Stimulated activated CD4-positive, alpha-beta T cell treated with anti-CD3 and anti-CD28 coated beads, Interleukin-1b, Interleukin-23, amount 100 ng/mL, for 48 hours (primary cell): ENCODE measurements at places on chromosomes 1 and 21.

GRCh38 chr1:12756768-12757413, 10.9 kb downstream of the CFAP107 start:
- DNase-seq: no peak

GRCh38 chr1:31776516-31776915, 12.4 kb upstream of the ADGRB2 start:
- no peak for DNase-seq

DNA sequence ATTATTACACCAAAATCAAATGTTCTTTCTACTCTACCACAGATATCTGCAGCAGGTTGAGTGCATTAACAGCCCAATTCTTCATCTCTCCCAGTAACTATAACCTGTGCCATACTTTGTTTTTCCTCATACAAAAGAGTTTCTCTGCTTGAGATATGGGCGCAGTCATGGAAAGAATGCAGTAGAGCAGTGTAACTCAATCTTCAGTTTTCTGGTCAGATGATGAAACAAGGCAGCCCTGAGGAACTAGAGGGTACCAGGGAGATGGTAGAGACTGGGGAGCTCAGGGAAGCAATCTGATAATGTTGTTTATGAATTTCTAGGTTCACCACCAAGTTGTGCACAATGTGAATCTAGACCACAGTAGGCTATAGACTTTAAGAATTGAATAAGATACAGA, 39.6 kb downstream of the ASPM start:
- DNase-seq: no peak

DNA sequence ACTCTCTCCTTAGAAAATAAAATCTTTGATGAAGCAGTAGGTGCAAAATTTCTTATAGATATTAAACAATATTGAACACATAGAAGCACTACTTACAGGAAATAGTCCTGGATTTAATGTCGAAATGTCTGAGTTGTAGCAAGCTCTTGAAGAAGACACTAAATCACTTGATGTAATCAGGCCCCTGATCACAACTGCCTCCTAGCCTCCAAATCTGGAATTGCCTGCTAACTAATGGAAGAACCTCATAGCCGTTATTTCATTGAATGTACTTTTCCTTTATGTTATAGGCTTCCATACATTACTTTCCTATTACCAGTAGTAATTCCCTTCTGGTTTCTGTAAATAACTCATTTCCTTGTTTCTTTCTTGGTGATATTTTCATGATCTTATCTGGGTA, 675.7 kb upstream of the CHRM3 start:
- DNase-seq: no peak

DNA sequence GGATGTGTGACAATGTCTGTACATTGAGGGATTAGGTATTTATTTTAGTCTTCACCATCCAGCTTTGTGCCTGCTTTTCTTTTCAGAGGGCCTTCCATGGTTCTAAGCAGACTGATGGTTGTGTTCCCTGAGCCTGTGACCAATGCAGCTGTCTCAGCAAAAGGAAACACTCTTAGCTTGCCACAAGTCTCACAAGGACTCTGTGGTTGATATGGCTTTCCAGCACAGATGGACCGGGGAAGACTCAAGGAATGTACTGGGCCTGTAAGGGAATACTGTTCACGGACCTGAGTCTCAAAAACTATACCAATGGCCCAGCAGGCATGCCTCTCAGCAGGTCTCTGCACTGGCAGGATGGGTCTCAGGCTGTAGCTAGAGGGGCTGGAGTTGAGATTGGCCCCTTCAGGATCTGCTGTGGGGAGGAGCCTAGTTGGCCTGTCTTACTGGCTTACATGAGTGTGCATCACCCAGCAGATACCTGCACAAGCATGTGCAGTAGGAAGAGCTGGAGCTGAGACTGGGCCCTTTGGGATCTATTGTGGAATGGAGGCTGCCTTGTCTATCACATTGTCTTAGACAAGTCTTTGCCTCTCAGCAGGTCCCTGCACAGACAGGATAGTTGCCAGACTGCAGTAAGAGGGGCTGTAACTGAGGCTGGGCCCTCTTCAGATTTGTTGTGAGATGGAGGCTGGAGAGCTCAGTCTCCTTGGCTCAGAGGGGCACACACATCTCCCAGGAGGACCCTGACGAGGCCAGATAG, 52.0 kb upstream of the PDC start:
- DNase-seq: no peak

GRCh38 chr1:93979718-93980319, 70.6 kb upstream of the GCLM start:
- DNase-seq: no peak

- no peak for DNase-seq
These were observed 24.0 kb downstream of the FNBP1L start for GRCh38 chr1:93471911-93472310.

- DNase-seq: no peak
These were observed 106.3 kb upstream of the LYPLAL1 start for GRCh38 chr1:219067350-219067712.

- DNase-seq: no peak
These were observed 22.6 kb downstream of the EVI5 start for GRCh38 chr1:92762355-92762754.

DNA sequence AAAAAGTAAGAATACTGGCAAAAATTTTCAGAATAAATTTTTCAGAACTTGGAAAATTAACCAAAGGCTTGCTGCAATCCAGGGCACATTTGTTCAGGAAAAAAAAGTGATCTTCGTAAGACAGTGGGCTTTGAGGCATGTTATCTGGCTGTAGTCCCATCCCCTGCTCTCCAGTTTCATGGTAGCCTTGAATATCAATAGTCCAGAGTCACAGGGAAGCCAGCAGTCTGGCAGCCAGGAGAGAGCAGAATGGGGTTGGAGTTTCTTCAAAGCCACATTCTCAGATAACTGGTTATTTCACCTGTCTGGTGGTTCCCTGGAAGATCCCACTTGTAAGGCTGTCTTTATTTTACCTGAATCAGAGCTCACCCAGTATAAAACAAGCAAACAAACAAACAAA, 669.3 kb downstream of the MATN1 start:
- DNase-seq: no peak

DNA sequence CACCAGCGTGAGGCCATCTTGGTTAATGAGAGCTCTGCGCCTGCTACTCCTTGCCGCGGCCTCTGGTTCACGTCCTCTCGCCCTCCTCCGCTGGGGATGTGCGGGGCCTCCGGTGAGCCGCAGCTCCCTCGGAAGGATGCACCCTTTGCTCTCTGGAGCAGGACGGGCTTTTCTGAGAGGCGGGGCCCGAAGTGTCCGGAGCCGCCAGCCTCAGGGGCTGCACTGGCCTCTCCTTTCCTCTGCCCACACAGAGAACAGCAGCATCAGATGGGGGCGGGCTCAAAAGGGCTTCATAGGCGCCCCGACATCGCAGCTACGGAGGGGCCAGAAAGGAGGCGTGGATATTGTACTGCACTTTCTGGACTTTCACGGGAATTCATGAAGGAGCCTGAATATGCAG, 284.7 kb downstream of the CAMTA1 start:
- no peak for DNase-seq

GRCh38 chr21:33266050-33266788, at the start of gene IL10RB:
IL10RB (plus strand) TSS chr21:33266367; CDS start chr21:33266466, 99 bp downstream.
- DNase-seq: peak; percentile 62

GRCh38 chr1:213075725-213076124, 24.7 kb downstream of the RPS6KC1 start:
- no peak for DNase-seq

- DNase-seq: peak; percentile 38
These were observed 232.9 kb upstream of the SGIP1 start for GRCh38 chr1:66300972-66301451.

DNA sequence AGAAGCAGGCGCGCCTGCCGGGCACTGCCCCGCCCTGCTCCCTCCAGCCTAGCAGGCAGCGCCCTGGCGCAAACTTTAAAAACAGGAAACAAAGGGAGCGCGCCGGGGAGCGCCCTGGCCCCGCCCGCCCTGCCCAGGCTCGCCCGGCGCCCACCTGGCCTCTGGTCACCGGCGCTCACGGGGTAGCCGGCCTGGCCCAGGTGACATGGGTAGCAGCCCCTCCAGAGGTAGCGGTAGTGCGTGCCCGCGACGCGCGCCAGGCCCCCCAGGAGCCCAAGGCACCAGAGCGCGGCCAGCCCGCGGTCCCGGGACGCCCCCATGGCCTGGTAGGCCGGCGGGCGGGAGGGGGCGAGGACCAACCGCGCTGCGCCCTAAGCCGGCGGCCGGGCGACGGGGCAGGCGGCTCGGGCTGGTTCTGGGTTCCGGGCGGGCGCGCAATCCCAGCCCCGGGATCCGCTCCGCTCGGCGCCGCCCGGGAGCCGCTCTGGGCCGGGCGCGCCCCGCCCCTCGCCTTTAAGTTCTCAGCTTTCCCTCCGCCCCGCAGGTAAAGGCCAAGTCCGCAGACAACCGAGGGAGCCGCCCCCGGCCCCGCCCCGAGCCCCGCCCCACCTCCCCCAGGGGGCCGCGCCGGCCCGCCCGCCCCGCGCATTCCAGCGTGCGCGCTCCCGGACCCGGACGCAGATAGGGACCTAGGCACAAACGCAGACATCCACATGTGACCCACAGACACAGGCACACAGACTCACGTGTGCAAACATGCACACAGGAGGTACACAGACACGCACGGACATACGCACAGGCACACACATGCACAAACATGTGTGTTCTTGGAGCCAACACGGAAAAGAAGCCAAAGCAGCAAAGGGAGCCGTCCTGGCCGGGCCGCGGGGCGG, 76.7 kb downstream of the ARHGEF16 start:
- peak; percentile 78 for DNase-seq

GRCh38 chr1:109788695-109789521, 25.2 kb upstream of the EPS8L3 start:
- DNase-seq: no peak

DNA sequence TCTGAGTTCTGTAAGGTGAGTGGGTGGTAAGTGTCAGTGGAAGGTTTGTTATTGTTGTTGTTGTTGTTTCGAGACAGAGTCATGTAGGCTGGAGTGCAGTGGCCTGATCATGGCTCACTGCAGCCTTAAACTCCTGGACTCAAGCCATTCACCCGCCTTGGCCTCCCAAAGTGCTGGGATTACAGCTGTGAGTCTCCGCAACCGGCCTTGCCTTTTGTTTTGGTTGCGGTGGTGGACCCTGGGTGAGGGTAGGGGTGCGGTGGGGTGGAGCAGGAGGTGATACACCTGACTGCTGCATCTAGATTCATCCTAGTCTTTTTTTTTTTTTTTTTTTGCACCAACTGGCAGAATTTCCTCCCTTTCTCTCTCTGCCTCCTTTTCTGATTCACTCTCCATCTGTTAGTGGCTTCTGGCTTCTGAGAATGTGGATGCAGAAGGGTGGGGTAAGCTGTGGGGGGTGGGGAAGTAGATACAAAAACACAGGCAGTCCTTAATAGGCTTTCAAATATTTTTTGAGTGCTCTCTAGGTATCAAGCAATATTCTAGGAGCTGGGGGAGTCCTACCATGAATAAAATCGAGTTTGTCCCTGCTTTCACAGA, 4.6 kb upstream of the GMEB1 start:
- DNase-seq: no peak

DNA sequence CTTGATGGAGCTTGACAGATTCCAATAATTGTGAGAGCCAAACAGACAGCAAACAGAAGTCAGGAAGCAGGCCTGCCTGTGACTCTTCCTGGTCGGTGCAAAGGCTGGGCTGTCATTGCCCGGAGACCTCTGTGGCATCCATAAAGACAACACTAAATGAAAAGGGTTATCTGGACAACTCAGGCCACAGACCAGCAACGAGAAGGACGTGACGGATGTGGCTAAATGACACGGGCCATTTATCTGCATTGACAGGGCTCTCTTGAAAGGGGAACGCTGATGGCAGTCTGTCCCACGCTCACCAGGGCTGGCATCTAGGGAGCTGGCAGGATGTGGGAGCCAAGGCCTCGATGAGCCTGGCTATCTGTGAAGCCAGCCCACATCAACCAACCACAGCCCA, 35.0 kb downstream of the HMGB4 start:
- no peak for DNase-seq

GRCh38 chr1:70436622-70437251, 25.7 kb downstream of the CTH start:
- no peak for DNase-seq

- DNase-seq: no peak
These were observed 5.9 kb downstream of the KAZN start for GRCh38 chr1:14604414-14604813.

- no peak for DNase-seq
These were observed 68.4 kb downstream of the KLHDC7A start for GRCh38 chr1:18549106-18549505.

DNA sequence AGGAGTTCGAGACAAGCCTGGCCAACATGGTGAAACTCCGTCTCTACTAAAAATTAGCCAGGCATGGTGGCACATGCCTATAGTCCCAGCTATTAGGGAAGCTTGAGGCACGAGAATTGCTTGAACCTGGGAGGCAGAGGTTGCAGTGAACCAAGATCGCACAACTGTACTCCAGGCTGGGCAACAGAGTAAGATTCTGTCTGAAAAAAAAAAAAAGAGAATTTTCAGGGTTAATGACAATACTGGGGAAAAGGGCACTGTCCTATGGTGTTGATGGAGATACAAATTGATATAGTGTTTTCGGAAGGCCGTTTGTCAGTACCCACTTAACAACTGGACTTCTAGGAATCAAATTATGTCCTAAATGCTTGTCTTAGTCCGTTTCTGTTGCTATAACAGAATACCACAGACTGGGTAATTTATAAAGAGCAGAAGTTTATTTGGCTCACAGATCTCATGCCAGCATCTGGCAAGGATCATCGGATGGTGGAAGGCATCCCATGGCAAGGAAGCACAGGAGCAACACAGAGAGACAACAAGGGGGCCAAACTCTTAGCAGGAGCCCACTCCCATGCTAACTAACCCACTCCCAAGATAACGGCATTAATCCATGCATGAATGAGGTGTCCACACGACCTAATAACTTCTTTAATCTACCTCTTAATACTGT, 41.3 kb downstream of the ZBTB8A start:
- no peak for DNase-seq

- DNase-seq: no peak
These were observed 131.6 kb downstream of the SNX7 start for GRCh38 chr1:98793136-98793535.

- no peak for DNase-seq
These were observed 88.6 kb downstream of the NEK7 start for GRCh38 chr1:198245379-198245778.

DNA sequence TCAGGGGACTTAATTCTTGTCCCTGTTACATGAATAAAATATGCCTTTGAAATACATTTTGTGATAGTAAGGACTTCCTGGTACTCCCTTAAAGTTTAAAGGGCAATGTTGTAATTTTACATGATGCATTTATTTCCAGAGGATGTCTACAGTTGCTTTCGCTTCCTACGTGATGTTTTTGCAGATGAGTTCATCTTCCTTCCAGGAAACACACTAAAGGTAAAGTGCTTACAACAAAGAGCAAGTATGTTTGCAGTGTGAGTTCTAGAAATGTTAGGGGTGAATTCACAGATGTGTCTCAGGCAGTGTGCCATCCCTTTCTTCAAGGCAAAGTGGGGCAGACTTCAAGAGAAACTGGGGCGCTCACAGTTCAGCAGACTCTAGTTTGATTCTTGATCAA, 31.2 kb downstream of the GNPAT start:
- DNase-seq: no peak

DNA sequence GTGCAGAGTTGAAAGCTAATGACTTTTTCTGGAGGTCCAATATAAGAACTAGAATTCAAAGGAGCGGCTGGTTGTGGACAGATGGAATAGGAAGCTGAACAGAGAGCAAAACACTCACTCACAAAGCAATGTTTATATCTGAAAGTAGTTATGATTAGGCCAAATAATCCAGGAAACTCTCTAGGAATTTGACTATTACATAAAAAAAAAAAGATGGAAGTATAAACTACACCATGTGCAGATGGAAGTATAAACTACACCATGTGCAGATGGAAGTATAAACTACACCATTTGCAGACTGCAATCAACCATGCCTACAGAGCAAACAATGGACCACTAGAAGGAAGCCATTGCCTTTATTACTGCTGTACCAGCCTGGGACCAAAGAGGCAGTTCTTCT, 771.1 kb downstream of the BRINP3 start:
- DNase-seq: no peak
